ENCODE measurements at places on chromosomes 3 and 15. TPM values are rescaled to one million over a fixed set of nuclear protein-coding genes. Genes with fewer than 3 reads are reported as not detected.

SSUH2 gene
- 0.55 TPM for total RNA-seq

DNA sequence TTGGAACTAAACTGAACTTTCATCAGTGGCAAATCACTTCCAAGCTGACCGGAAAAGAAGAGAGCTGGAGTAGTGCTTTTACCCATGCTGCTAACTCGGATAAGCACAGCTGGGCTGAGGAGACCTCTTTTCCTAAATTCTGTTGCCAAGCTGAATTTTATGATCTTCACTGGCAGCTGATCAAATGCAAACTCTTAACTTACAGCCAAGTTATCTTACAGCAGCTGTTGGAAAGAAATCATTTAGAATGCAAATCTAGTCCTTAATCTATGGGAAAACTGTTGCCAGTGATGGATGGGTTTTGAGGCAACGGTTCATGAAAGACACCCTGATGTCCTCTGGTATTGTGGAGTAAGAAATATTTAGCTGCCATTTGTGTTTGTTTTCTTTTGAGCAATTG lies 216.5 kb downstream of the ZNF385D start:
- DNase-seq: no peak

- no peak for DNase-seq
Measured at GRCh38 chr3:134687642-134688041, 36.8 kb upstream of the KY start.

NR2E3 gene
- 0.23 TPM for total RNA-seq

DNA sequence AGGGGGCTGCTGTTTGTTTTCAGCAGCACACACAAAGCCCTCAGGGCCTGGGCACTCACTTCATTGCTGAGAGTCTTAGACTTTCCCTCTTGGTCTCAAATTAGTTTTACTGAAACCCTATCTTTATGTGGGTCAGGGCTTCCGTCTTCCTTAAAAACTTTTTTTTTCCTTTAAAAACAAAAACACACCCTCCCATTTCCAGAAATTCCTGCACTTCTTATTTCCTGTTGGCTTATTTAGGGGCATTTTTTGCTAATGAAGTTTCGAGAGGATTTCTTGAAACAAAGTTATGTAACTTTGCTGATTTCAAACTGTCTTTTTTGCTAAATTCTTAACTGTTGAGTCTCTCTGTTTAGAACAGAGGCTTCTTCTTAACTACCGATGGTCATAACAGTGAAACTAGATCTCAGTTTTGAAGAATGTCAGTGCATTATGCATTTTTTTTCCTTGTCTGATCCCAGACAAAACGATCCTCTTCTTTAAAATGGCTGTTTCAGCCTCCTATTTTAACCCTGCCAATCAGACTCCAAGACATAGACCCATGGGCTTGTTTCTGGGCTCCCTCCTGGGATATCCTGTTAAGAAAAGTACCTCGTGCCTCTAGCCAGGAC lies 23.3 kb downstream of the ANAPC13 start:
- no peak for DNase-seq

DNA sequence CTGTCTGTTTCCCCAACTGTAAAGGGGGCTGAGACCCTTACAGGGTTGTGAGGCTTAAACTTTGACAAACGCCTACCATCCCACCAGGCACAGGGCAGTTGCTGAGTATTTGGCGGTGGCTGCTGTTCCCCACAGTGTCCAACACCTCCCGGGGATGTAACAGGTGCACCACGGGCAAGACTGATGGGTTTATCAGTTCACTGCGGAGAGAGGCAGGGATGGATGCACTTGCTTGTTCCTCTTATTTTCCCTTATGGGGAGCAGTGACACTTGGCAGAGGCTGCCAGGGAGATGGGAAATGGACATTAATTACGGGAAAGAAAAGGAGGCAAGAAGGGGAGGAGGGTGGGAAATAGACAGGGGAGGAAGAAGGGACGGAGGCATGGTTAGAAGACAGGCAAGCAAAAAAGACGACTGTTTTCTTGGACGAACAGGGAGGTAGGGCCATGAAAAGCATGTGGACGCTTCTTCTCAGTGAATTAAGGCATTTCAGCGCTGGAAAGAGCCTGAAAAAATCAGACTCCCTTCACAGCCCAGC lies 16.6 kb upstream of the ADIPOQ start:
- DNase-seq: no peak

RBP2 gene
- total RNA-seq: not detected

GRCh38 chr3:126750756-126751121 lies 46.7 kb downstream of the CHCHD6 start:
- DNase-seq: no peak

KLHL40 gene
- total RNA-seq: not detected

HRG gene
- not detected for total RNA-seq

DNA sequence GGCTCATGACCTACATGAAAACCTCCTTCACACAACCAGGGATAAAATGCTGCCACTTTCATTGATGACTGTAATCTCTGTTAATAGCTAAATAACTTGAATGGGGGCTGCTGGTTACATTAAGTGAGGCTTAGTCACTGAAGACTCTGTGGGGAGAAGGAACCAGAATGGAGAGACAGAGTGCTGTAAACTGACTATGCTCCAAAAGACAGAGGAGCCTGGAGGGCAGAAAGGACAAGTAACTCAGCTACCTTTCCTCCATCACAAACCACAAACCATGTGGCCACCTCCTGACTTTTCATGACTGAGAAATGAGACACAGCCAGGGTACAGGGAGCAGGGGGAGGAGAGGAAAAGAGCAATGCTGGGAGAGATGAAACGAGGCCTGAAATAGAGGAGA lies 97.1 kb upstream of the TRIM42 start:
- DNase-seq: no peak

GRCh38 chr3:8143186-8143585 lies 358.4 kb upstream of the LMCD1 start:
- DNase-seq: no peak

DNA sequence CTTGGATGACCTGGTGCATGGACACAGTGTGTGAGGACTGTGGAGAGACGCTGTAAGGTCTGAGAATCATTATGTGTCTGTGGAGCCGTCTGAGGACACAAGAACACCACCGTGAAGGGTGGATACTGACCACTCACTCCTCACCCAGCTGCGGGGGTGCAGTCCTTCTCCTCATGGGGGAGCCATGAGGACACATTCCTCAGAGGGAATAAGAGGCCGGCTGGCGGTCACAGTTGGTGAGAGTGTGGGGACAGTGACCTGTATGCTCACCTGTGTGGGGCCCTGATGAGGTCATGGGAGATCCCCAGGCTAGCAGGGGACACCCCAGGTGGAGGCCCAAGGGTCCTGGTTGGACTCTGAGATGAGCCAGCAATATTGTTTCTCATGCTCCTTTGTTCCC lies 2.5 kb upstream of the TRPM1 start:
- DNase-seq: no peak

DNA sequence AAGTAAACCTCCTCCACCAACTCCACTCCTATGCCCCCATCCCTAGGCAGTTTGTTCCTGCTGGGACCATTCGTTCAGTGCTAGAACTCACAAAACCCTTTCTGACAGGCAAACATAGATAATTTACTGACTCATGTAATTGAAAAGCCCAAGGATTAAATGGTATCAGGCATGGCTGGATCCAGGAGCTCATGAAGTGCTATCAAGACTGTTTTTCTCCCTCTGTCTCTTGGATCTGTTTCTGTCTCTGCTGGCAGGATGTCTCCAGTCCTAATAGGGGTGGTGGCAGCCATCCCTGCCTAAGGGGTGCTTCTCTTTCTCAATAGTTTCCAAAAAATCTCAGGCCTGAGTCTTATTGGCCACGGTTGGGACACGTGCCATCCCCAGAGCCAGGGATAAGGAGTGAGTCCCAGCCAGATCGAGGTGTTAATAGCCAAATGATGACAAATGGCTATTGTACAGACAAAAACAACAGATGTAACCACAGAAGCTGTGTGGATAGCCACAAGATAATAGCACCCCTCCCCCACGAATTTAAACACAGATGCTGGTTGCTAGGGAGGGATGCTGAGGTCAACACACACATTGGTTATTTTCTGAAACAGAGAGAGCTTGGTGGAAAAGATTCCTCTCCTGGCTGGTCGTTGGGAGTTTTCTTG lies 168.6 kb downstream of the SHQ1 start:
- DNase-seq: no peak
